ENCODE measurements at places on chromosomes 5 and 9.

DNA sequence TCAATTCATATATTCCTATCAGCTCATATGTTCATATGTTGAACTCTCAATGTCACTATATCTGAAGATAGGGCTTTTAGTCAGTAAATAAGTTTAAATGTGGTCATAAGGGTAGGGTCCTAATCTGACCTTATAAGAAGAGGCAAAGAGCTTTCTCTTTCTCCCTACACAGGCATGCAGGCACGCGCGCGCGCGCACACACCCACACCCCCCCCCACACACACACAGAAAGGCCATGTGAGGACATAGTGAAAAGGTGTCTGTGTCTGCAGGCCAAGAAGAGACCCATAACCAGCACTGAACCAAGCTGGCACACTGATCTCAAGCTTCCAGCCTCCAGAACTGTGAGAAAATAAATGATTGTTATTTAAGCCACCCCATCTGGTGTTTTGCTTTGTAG lies 76.0 kb downstream of the PDE4D start:
- no peak for DNase-seq

- no peak for DNase-seq
Observed at GRCh38 chr5:160555581-160555970, 133.9 kb downstream of the PTTG1 start.

GRCh38 chr9:112124156-112124555 lies 50.9 kb downstream of the SUSD1 start:
- no peak for DNase-seq

GRCh38 chr9:95313010-95313498 lies 4.5 kb downstream of the FANCC start:
- DNase-seq = peak; percentile 37

GRCh38 chr9:69655065-69655464 lies 17.1 kb downstream of the APBA1 start:
- no peak for DNase-seq

GRCh38 chr9:132586830-132587591 lies 4.6 kb downstream of the BARHL1 start:
- no peak for DNase-seq

DNA sequence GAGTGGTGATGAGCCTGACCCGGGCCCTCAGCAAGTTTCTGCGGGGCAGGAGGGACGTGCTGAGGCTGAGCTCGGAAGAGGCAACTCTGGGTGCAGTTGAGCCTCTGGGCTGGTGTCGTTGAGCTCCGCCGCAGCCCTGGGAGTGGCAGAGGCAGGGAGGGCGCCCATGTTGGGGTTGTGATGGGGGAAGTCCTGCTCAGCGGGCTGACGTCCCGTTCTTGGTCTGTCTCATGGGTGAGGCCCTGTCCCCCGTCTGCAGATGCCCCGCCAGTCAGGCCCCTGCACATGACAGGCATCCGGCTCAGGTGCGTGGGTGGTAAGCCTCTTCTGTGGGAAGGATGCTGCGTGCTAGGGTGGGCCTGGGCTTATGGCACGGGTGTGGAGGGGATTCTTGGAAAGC lies 64.3 kb downstream of the RXRA start:
- peak; percentile 89 for DNase-seq

DNA sequence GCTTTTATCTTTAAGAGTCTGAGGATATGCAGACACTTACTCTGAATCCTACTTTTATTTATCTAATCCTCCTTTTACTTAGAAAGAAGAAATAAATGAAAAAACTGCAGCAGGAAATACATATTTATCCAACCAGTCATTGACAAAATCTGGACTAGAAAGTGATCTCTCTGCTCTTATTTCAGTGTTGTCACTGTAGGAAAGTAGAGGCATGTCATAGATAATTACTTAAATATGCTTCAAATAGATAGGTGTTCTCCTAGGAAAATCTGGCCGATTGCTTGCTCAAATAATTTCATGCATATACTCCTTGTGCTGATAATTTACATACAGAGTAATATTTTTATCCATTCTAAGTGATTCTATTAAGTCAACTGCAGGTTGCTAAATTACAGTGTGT lies 2001.9 kb upstream of the C9orf72 start:
- no peak for DNase-seq

GRCh38 chr9:8826281-8826680 lies 1026.7 kb upstream of the DMAC1 start:
- no peak for DNase-seq

DNA sequence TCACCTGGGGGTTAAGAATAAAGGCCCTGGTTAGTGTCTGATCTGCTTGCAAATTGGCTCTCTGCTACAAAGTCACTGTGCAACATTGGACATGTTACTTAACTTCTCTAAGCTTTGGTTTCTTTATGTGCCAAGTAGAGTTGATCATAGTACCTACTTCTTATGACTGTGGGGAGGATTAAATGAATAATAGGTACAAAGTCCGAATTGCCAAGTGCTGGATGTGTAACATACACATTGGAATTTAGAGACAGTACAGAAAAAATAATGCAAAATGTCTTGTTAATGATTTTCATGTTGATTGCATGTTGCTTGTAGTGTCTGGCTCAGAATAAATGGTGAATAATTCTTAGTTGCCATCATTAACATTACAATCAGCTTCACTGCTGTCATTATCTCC lies 2.2 kb downstream of the DOCK8 start:
- no peak for DNase-seq

GRCh38 chr9:105318729-105319191 lies 74.3 kb downstream of the SLC44A1 start:
- DNase-seq = no peak

DNA sequence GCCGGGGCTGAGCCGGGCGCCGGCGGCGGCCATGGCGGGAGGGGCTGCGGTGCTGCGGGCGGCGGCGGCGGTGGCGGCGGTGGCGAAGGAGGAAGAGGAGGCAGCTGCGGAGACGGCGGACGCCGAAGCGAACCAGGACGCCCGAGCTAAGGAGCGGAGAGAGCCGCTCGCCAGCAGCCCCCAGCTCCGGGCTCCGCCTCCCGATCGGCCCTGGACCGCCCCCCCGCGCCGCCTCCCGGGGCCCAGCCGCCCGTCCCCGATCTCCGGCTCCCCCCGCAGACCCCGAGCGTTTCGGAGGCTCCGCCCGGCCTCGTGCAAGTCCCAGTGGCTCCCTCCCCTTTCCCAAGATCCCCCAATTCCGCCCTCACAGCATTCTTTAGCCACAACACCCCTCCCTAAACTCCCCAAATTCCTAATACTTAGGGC lies at the start of gene ASTN2:
Gene ASTN2 (minus strand): TSS at position 152 of the 426 bp plus-strand sequence. CDS start 119 bp downstream, at position 33.
- no peak for DNase-seq

- no peak for DNase-seq
Observed at GRCh38 chr5:36145311-36145710, 6.4 kb downstream of the LMBRD2 start.

DNA sequence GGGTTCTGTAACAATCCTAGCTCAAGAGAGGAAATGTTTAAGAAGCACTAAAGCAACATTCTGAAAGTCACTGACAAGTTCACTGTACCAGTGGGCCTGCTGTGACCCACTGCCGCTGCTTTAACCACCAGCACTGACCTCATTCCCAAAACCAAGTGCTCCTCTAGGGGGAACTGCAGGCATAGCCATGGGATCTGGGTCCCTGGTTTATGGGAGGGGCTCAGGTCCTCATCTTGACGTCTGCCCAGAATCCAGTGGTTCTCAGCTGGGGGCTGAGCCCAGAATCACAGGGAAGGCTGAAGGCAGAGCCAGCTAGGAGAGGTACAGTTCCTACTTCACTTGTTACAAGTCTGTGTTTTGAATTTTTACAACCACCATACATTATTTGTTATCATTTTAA lies 36.1 kb upstream of the SLC2A8 start:
- no peak for DNase-seq

GRCh38 chr9:98964201-98964600 lies 20.5 kb downstream of the COL15A1 start:
- no peak for DNase-seq

DNA sequence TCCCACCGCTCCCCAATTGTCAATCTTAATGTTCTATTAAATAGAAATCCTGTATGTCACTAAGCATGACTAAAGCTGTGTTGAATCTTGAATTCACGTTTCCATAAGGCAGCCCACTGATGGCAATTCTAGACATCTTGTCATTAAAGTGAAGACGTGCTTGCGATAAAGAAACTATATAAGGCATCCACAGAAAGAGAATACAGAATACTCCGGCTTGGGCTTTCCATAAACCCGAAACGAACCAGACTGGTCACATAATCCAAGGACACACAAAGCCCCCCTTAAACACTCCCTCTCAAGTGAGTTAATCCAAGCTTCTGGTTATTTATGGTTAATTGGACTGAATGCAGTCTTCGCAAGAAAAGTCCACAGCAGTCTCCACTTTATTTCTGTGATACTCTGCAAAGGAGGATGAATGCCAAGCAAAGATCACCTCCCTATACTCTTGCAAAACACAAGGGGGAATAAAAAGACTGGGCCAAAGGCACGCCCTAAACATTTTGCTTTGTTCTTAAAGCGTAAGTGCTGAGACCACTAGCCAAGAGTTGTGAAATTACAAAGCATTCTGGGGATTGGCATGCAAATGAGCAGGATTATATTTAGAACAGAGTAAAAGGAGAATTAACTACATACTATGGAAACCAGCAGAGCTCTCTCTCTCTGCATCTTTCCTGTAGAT lies 54.7 kb downstream of the DPYSL3 start:
- no peak for DNase-seq

DNA sequence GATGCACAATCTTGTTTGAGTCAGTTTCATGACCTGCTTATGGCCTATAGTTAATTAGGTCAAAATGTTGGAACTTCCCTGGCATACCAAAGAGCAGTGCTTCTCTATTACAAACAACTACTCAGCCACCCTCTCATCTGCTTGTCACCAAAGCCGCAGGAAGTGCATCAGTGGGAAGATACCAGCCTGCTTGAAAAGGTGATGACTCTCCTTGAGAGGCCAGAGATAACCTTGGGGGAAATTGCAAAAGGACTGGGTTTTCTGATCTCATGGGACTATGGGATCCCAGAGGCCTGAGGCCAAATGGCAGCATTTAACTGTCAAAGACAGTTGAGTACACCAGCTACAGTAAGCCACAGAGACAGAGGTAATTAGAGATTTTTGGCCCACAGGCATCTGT lies 69.9 kb downstream of the C9orf57 start:
- no peak for DNase-seq

GRCh38 chr9:36671561-36671960 lies 98.9 kb downstream of the MELK start:
- DNase-seq = no peak

DNA sequence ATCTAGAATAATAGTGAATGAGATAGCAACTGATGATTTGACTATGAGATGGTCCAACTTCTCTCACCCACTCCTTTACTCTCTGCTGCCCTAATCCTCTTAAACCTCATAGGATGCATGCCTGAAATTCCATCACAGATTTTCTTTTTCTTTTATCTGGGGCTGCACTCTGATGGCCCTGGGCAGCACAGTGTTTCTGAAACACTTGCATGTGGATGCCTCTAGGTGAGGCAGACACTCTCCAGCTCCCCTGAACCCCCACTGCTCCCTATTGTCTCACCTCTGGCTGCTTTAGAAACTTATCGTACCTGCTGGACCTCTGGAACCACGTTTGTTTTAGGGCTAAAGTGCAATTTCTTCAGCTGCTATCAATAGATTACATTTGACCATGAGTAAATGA lies 67.5 kb downstream of the HTR4 start:
- DNase-seq = no peak

- DNase-seq = no peak
Observed at GRCh38 chr5:26813235-26813634, 225.2 kb downstream of the CDH9 start.

DNA sequence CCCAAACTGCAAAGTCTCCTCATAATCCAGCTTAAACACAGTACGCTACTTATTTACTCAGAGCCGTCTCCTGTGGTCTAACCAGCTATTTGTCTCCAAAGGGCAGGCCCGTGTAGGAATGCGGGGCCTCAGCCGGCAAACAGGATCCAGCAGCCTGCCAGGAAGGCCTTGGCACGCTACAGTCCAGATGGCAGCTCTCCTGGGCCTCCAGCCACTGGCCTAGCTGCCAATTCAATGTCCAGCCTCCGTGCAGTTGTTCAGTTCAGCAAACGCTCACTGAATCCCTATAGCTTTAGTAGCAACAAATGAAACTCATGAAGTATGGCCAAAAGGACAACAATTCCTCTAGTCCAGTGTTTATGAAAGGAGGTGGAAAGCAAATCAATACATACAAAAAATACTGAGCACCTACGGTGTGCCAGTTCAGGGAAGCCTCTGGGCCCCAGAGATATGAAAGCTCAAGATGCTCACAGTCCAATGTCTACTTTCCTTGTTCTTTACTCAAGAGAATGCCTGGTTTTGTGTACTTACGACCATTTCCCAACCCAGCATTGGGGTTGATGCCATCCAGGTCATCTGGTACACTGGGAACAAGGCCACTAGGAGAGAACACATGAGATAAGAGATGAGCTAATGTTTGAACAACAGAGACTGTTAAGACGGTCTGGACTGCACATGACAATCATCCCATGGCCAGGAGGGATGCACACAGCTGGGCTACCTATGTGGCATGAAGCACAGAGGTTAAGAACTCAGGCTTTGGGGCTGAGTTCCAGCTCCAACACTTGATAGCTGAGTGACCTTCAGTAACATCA lies 8.3 kb downstream of the CDK5RAP2 start:
- DNase-seq = no peak

DNA sequence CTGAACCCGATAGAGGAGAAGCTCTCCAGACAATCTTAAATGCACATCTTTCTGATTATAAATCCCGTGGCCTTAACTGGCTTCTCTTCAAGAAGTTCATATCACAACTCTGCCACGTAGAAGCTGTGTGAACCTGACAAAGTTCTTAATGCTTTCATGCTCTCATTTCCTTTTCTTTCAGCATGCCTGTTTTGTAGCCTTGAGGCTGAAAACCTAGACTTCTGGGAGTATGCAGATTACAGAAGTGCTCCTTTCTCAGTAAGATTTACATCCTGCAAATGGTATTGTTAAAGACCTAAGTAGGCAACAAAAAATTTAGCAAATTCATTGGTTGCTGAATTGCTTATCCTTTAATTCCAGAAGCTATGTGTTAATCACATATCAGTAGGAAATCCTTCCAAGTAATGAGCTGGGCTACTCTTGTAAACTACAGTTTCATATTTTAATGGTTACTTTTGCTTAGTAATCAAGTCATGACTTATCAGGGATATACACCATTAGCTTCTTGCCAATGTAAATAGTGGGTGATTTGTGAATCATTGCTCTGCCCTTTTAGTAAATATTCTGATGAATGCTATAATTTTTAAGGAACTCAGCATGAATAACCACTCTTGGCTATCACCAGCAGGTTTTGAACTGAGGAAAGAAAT lies 334.7 kb downstream of the FBXL7 start:
- DNase-seq = no peak
